ENCODE measurements at places on chromosomes 2 and 18. TPM values are rescaled to one million over a fixed set of nuclear protein-coding genes. Genes with fewer than 3 reads are reported as not detected.

Gene MAB21L4
- not detected for total RNA-seq

Gene CHMP1B
- total RNA-seq = 20.1 TPM

Gene SPATA3
- 0.44 TPM for total RNA-seq

Gene ZNF396
- total RNA-seq = 1.1 TPM

Gene CAPN14
- total RNA-seq = 0.29 TPM

Gene WIPF1
- 350 TPM for total RNA-seq

Gene UGT1A8
- total RNA-seq = not detected

Gene KCNG2
- not detected for total RNA-seq

Gene ORMDL1
- 76.8 TPM for total RNA-seq

Gene BOLL
- not detected for total RNA-seq

Gene FBLN7
- 3.7 TPM for total RNA-seq

Gene PPP4R1
- 47.5 TPM for total RNA-seq

All from activated CD8-positive, alpha-beta memory T cell treated with anti-CD3 and anti-CD28 coated beads for 36 hours (primary cell).